ENCODE measurements at places on chromosomes 2 and 18.

DNA sequence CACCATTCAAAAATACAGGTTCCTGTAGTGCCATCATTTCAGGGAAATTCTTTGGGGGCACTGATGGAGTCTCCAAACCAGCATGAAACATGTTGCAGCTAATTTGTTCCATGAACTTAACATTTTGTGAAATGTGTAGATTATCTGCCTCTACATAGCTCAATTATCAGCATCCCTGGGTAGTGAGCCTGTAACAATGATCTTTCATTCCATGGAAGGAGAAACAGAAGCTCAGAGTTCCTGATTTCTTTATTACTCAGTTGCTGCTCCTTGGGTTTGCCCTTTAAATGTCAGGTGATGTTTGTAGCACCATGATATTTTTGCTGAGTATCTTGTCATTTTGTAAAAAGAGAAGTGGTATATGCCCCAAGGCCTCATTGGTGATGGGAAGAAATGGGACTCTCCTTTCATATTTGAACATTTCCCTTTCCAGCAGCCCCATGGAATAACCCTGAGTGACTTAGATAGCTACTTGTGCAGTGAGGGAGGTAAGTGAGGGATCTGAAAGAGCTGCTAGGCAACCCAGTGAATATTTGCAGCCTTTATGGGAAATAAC lies 146.9 kb downstream of the CERS6 start:
- DNase-seq: no peak

GRCh38 chr2:191571163-191571769 lies 106.7 kb upstream of the NABP1 start:
- DNase-seq: peak; percentile 46

DNA sequence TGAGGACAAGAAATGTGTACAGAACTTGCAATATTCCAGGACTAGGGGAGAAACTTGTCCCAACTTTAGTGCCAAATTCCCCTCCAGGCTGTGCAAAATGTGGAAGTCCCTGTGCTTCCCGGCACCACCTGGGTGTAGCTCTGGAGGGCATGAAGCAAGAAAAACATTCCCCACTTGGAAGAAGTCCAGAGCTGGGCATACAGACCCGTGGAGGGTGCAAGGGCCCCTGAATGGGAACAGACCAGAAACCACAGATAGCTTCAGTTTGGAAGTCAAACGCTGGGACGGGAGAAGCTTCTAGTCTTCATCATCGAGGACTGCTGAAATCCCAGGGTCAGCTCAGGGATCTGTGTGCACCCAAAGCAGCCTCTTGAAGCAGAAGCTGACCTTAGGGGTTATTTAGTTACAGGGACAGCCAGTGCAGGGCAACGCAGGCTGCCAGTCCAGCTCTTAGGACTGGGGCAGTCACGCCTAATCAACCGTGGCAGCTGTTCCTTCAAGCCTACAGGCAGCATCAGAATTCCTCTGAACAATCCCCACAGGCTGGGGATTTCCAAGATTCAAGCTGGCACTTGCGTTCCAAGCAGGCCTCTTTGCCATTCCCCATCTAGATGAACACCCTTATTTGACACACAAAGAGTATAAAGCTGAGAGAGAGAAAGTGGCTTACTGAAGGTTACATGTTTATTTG lies 269.4 kb downstream of the LOXHD1 start:
- no peak for DNase-seq

- DNase-seq: no peak
Observed at GRCh38 chr2:136356125-136357006, 238.4 kb upstream of the CXCR4 start.

- DNase-seq: no peak
Observed at GRCh38 chr18:45004546-45005080, 323.9 kb downstream of the SETBP1 start.

DNA sequence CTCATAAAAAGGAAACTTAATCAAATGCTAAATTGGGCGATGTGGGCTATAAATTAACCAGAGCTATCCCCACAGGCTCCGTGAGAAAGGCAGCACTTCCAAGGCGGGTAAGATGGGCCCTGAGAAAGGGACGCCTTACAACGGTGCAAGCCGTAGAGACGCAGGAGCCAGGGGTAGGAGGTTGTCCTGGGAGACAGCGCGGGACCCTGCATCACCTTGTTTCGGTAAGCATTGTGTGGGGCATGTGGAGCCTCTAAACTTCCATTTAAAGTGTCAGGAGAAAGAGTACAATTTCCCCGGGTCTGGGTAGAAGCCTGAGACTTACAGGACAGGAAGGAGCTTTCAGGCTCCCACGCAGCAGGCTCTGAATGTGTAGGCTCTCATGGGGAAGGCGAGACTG lies 1.2 kb upstream of the PER2 start:
- no peak for DNase-seq

GRCh38 chr2:80303909-80304837 lies at the start of gene LRRTM1:
Gene LRRTM1 (minus strand): TSS chr2:80304752. CDS start chr2:80303819, 933 bp downstream.
- DNase-seq: no peak

DNA sequence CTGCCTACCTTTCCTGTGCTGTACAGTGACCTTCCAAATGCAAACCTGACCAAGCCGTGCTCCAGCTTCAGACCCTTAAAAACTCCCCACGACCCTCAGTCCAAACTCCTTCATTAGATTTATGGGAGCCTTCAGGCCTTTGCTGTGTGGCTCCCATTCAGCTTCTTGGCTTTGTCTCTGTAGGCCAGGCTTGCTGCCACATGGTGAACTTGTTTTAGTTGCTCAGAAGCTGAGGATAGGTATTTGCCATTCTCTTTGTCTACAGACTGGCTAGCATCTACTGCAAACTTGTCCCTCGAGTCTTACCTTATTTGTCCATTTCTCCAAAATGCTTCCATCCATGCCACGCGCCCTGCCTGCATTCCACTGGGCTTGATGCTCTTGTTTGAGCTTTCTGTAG lies 49.1 kb downstream of the SOX11 start:
- DNase-seq: no peak

- DNase-seq: no peak
Observed at GRCh38 chr18:74450626-74451025, 6.5 kb downstream of the DIPK1C start.

DNA sequence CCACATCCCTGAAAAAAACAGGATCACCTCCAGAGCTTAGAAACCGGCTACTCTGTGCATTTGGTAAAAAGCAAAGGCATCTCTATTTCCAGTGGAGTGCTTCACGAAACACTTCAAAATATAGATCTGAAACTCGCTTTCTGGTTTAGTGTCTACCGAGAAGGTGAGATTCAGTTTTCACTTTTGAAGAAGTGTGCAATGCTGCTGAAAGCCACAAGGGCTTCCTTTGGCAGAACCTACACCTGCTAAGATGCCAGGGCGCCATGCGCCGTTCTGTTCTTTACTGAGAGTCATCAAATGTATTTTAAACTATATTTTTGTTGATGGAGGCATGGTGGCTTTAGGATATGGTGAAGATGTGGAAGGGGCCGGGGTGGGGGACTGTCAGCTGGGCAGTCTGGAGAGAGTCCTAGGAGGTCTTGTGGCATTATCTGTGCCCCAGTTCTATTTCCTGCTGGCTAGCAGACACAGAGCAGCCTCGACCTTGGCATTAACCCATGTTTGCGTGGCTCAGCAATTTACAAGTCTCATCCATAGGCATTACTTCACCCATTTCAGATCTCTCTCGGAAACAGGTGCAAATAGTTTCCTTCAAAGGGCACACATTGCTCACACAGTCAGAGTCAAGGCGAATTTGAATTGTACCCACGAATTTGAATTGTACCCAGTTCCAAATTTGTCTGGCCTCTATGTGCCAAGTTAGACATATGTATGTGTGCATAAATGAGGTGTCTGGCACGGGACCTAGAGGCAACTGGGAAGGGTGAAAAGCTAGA lies 46.7 kb upstream of the KCNF1 start:
- DNase-seq: peak; percentile 45

- peak; percentile 79 for DNase-seq
Observed at GRCh38 chr2:64646007-64646880, 7.5 kb downstream of the SERTAD2 start.

- DNase-seq: no peak
Observed at GRCh38 chr18:59388817-59389216, 29.8 kb upstream of the LMAN1 start.

DNA sequence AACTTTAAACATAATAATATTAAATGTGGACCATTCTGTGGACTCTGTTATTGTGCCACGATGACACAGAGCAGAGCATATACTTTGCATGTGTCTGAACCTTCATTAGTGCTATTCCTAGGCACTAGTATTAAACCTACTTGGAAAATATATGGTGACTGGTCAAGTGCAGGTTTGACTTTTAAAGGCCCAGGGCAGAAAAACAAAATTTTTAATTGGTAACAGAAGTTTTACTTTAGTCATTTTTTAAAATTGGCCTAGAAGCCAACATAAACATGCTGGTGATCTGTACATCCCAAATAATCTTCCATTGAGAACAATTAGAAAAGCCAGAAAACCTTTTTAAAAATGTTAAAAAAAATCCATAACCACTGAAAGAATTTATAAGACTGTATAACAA lies 16.6 kb downstream of the LDAH start:
- no peak for DNase-seq

GRCh38 chr2:240298803-240299709 lies 136.4 kb upstream of the GPC1 start:
- no peak for DNase-seq

GRCh38 chr18:32553640-32554365 lies 83.1 kb upstream of the GAREM1 start:
- no peak for DNase-seq

GRCh38 chr2:199228887-199229819 lies 228.6 kb downstream of the SATB2 start:
- peak; percentile 78 for DNase-seq

DNA sequence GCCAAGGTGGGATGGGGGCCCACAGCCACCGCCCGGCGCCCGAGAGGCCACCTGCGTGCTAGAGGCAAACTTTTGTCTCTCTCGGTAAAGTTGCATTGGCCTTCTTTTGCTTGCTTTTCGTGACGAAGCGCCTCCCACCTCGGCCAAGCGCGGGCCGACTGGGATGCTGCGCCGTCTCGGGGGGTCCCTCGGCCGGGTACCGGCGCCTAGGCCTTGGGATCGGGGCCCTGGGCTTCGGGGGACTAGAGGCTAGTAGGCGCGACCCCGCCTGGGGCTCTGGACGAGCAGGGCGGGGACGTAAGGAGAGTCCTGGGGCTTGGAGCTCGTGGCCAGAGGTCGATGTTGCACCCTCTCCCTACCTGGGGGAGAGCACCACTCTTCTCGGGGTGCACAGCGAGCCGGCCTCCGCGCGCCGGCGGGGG lies 545 bp downstream of the GLI2 start:
- DNase-seq: no peak

DNA sequence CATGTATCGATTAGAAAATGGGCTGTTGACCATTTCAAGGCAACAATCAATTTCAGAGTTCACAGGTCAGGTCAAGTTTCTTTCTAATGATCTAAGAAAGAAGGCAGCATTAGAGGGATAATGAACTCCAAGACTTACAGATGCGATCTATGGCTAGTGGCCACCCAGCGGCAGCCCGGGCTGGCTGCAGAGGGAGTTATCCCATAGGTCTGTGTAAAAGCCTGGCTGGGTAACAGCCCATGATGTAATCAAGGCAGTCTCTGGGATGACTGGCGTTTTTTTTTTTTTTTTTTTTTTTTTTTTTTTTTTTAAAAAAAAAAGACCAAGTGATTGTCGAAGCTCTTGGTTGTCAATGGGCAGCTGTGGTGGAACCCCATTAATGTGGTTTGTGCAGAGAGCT lies 171.1 kb upstream of the SKOR2 start:
- no peak for DNase-seq

- DNase-seq: no peak
Observed at GRCh38 chr2:33220533-33220932, 255.9 kb upstream of the RASGRP3 start.

- DNase-seq: no peak
Observed at GRCh38 chr2:145194673-145195072, 674.8 kb upstream of the ZEB2 start.

DNA sequence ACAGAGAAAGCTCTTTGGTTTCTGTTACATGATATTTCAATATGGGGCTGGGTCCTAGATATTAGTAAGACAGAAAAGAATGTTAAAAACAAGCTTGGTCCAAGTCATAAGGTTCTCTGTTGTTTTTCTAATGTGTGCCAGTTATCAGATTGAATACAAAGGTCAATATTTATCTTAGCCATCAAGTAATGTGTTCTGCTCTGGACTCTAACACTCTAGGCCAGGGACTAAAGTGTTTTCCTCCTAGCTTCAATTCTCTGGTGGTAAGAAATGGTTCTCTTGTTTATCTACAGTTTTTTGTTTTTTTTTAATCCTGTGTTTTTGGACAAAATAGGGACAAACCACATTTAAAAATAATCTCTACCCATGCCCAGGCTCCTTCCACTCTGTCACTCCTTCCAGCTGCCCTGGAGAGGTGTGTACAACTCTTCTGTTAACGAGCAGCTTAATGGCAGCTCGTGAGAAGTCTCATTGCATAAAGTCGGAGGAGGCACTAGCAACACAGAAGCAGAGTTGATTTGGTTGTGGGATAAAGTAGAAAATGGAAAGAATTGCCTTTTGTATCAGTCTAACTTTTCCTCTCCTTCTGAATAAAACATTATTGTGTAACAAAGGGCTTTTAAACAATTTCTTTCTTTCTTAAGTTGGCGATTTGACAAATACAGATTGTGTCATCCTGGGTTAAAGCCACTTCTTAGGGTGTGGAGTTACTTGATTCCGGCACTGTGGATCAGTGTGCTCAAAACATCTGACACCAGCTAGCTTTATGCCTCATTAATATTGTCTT lies 8.0 kb upstream of the SESTD1 start:
- no peak for DNase-seq

- DNase-seq: no peak
Observed at GRCh38 chr2:30385327-30385726, 61.7 kb upstream of the LCLAT1 start.

DNA sequence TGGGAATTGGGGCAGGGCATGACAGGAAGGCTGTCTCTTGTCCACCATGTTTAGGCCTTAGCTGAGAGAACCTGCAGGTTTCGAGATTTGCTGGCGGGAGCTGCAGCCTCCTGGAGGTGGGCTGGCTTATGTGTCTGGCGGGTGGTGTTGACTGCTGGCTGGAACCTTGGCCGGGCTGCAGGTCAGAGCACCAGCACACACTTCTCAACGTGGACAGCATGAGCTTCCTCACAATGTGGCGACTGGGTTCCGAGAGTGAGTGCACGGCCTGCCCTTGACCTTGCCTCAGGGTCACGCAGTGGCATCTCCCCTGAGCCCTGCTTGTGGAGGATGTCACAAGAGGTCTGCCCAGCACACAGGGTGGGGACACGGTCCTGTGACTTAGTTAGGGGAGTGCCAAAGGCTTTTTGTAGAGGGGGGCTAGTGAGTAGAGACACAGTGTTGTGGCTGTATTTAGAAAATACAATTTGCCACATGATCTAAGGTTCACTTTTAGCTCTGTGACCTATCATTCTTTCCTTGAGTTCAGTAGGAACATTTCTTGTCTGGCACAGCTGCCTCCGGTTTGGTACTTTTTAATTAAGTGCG lies 134.8 kb downstream of the SEPTIN10 start:
- no peak for DNase-seq

- no peak for DNase-seq
Observed at GRCh38 chr2:166031054-166031453, 77.5 kb upstream of the TTC21B start.

GRCh38 chr2:156436497-156437085 lies 412 bp downstream of the GPD2 start:
- DNase-seq: peak; percentile 36

DNA sequence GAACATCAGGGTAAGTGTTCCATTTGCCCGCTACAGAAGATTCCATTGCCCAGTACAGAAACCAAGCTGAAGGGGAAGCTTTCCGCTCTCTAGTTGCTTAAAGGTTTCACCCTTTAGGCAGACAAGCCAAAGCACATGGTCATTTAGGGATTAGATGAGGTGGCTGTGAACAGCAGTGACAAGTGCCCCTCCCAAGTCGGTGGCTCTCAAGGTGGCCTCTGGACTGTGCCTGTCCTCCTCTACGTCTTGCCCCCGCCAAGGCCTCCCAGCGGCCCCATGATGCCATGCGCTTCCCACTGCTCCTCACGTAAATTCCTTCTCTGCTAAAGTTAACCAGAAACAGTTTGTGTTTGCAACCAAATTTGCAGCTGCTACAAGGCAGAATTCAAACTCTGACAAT lies 24.2 kb upstream of the PTPN4 start:
- no peak for DNase-seq

Data from activated CD4-positive, alpha-beta T cell treated with anti-CD3 and anti-CD28 coated beads, Interleukin-2, Interleukin-4, amounts not matched to agents 100 ng/mL and 50 ng/mL, durations not matched to agents 16 hours and 8 hours (primary cell).